Airway epithelial cell (primary cell): ENCODE measurements at places on chromosomes 7 and 10. TPM values are rescaled to one million over a fixed set of nuclear protein-coding genes. Genes with fewer than 3 reads are reported as not detected.

Gene PIK3AP1
- 0.14 and 0.19 TPM in 2 replicates for total RNA-seq

Gene CCDC6
- 21.6 and 31.0 TPM in 2 replicates for total RNA-seq

Gene ZNF488
- 2.3 TPM in 2 replicates for total RNA-seq

Gene CADPS2
- 0.33 and 0.78 TPM in 2 replicates for total RNA-seq

Gene CALD1
- 94.7 and 125 TPM in 2 replicates for total RNA-seq

Gene CYP3A7
- not detected in 2 replicates for total RNA-seq

Gene FRMD4A
- total RNA-seq, result 4.9 and 9.1 TPM in 2 replicates

Gene CYP2C19
- 0.14 TPM in 1 of 2 replicates, not detected in the other for total RNA-seq

Gene TMEM236
- total RNA-seq, result 0.07 TPM in 1 of 2 replicates, not detected in the other

Gene AOAH
- total RNA-seq, result not detected in 2 replicates

Gene MALSU1
- 57.6 and 72.8 TPM in 2 replicates for total RNA-seq

Gene CLCN1
- 0.21 TPM in 1 of 2 replicates, not detected in the other for total RNA-seq

Gene MAP3K8
- 2.7 and 5.2 TPM in 2 replicates for total RNA-seq

Gene CCDC172
- total RNA-seq, result not detected in 2 replicates

Gene BICC1
- 4.7 and 5.1 TPM in 2 replicates for total RNA-seq

Gene MYPN
- total RNA-seq, result not detected in 2 replicates

Gene MARVELD1
- total RNA-seq, result 24.3 and 34.1 TPM in 2 replicates
